Activated naive CD4-positive, alpha-beta T cell treated with anti-CD3 and anti-CD28 coated beads for 36 hours (primary cell): ENCODE measurements at places on chromosomes 1 and 21. TPM values are rescaled to one million over a fixed set of nuclear protein-coding genes. Genes with fewer than 3 reads are reported as not detected.
A peak's percentile ranks its signal among the peaks of the same experiment; 100 is the strongest.

GRCh38 chr1:197998110-197998509 is 80.9 kb downstream of the LHX9 start:
- DNase-seq: no peak

DNA sequence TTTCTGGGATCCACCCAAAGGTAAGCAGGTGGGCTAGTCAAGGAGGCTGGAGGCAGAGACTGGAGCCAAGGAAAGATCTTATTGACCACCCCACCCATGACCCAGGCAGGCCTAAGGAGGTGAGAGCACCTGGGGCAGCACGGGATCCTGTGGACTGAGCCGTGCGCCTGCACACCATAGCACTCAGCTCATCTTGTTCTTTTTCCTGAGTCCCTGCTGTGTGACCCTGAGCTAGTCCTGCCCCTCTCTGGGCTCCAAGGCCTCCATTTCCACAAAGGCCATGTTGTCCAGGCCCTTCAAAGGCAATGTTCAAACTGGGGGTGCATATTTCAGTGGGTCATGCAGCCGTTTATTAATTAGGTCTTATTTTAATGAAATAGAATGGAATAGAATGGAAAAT is 7.2 kb downstream of the FAM131C start:
- DNase-seq: no peak

- DNase-seq: no peak
Observed at GRCh38 chr1:201984446-201984845, 2.0 kb downstream of the RNPEP start.

DNA sequence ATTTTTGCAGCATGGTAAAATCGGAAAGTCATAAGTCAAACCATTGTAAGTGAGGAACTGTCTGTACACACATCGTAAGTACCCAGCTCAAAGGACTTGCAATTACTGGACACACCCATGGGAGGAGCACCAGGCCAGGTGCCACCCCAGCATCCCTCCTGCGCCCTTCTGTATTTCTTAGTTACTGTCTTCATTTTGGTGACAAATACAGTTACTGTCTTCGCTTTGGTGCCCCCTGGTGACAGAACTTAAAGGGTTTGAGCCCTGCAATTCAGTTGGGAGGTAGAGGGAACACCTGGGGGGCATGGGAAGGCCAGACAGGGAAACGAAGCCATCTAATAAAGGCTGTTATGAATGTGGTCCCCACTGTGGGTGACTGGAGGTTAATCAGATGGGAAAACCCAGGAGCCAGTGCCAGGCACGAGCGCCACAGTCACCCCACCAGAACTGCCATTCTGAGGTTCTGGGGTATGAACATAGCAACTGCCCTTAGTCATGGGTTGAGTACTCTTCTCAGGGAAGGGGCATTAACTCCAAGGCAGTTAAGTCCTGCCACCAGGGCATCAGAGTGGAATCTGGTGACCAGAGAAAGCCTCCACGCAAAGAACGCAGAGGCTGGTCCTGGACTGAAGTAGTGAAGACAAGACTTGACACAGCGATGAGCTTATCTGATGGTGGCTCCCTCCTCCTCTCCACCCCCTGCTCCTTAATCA is 612.9 kb downstream of the PTPRU start:
- peak; percentile 68 for DNase-seq

DNA sequence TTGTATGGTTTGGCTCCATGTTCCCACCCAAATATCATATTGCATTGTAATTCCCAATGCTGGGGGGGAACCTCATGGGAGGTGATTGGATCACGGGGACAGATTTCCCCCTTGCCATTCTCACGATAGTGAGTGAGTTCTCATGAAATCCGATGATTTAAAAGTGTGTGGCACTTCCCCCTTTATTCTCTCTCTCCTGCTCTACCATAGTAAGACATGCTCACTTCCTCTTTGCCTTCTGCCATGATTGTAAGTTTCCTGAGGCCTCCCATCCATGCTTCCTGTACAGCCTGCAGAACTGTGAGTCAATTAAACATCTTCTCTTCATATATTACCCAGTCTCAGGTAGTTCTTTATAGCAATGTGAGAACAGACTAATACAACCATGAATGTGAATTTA is 211.6 kb upstream of the NR5A2 start:
- DNase-seq: no peak

The CACNA1S gene
- not detected for total RNA-seq

DNA sequence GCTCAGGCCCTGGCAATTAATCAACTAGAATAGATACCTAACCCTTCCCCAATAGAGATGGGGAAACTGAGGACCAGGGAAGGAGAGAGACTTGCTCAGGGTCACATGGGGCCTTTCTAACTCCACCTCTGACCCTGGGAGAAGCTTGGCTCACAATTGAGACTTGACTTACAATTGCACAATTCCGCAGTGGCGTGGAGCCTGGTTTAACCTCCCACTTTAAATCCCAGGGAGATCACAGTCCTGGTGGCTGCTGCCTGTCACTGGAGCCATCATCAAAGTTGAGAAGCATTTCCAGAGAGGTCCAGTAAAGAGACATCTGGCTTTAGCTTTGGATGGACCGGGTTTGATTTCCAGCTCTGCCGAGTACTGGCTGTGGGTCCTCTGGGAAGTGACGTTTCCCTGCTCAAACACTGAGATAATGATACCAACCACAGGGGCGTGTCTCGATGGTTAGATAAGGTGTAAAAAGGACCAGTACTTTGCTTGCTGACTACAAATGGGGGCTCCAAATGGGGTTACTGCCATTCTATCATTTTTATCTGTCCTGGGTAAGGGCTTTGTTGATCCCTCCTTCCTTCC is 39.3 kb downstream of the TRIM62 start:
- no peak for DNase-seq

- DNase-seq: peak; percentile 3
Observed at GRCh38 chr1:43446881-43447835, 6.6 kb downstream of the HYI start.

- DNase-seq: no peak
Observed at GRCh38 chr1:182164273-182164672, 102.8 kb upstream of the ZNF648 start.

- DNase-seq: peak; percentile 10
Observed at GRCh38 chr21:39386194-39386593, 37.3 kb upstream of the HMGN1 start.

DNA sequence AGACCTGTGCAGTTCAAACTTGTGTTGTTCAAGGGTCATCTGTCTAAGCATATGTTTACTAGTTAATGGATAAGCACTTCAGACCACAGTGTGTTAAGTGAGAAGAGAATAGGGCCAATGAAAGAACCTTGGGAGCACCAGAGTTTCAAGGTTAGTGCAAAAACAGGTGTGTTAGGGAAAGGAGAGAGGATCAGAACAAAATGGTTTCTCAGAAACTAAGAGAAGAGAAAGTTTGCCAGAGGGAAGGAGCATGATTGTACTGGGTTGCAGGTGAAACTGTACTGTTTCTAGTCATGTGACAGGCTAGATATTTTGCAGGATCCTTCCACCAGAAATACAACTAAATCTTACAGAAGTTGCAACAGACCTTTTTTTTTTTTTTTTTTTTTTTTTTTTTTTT is 23.3 kb downstream of the RPRD2 start:
- DNase-seq: no peak

The SELENBP1 gene
- not detected for total RNA-seq

The GJC2 gene
- total RNA-seq: 0.25 TPM

DNA sequence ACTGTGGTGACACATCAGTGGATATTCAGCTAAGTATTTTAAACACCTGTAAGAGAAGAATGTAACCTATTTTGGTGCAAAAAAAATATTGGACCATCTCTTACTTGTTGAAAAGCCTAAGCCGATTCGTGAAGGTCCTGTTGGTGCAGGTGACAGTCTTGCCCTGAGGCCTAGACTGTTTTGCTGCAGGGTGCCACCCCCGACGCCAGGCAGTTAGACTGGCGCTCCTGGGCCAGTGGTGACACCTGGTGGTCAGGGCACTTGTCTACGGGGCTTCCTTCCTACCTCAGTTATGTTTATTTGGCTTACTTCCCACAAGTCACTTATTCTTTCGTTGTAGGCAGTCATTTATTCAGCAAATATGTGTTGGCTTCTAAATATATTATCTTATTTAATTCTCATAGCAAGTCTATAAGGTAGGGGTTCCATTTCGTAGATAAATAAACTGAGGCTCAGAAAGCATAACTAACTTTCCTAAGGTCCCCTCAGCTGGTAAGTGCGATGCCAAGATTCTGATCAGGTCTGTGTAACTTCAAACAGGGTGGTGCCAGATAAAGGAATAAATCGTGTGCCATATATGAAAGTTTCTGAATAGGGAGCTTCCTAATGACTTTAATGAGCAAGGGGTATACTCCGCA is 1.9 kb downstream of the EEIG2 start:
- DNase-seq: peak; percentile 93

The AMY1B gene
- not detected for total RNA-seq

GRCh38 chr1:25049190-25049589 is 119.1 kb upstream of the RUNX3 start:
- DNase-seq: no peak

DNA sequence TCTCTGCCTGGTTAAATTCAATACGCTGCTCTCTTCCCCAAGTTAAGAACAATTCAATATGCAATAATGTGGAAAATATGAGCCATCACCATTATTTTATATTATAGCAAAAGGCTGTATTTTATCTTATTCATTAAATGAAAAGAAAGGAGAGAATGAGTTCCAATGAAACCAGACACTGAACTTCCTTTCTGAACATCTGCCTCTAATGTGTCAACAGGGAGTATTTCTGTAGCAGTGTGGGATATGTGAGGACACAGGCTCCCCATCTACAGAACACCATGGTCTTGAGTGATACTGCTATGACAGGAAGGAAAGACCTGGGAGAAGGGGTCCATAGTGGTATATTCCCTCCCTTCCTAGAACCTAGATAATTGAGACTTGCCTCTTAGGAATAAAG is 46.3 kb downstream of the CASQ2 start:
- no peak for DNase-seq

- no peak for DNase-seq
Observed at GRCh38 chr1:228095938-228096337, 7.2 kb downstream of the C1orf35 start.

The CFHR2 gene
- total RNA-seq: not detected

- DNase-seq: peak; percentile 60
Observed at GRCh38 chr1:206631085-206631509, 4.2 kb upstream of the DYRK3 start.

The PRRX1 gene
- not detected for total RNA-seq

- DNase-seq: no peak
Observed at GRCh38 chr1:231643071-231643934, 16.7 kb downstream of the DISC1 start.

- DNase-seq: no peak
Observed at GRCh38 chr1:50656931-50657330, 233.7 kb upstream of the DMRTA2 start.

GRCh38 chr21:20259031-20259867 is 739.0 kb upstream of the NCAM2 start:
- DNase-seq: no peak

DNA sequence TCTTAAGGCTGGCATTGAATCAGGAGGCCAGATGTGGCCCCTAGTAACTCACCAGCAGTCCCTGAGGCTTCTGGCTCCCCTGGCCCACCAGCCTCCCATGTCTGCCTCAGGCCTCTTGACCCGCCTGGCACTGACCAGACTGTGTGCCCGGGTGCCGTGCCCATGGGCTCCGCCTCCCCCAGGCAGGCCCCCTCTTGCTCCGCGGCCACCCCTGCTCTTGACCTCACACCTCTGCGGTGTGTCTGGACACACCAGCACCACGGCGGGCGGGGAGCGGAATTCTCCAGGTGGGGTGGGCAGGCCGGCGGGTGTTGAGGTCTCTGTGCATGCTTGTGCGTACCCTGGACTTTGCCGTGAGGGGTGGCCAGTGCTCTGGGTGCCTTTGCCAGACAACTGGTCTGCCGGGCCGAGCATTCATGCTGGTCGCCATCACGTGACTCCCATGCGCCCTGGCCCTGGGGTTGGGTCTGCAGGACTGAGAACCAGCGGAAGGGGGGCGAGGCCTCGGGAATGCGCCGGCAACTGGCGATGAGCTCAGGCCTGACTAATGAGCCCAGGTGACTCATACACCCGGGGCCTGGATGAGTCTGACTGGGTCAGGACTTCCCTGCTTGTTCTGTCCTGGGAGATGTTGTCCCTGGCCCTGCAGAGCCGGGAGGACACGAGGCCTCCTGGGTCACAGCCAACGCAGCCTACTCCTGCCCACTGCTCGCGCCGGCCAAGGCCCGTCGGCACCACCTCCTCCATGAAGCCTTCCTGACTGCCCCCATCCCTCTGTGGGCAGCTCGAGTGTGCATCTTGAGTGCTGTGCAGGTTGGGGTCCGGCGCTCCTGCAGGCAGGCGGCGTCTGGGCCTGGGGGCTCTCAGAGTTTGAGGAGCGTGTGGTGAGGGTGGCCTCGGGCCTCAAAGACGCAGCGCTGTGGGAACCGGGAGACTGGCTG is 22.6 kb downstream of the COL18A1 start:
- DNase-seq: no peak

The RNU1-3 gene
- total RNA-seq: 1,341 TPM

The ALDH4A1 gene
- 12.5 TPM for total RNA-seq

The CYP4Z1 gene
- not detected for total RNA-seq

- no peak for DNase-seq
Observed at GRCh38 chr21:46190491-46191131, 6.4 kb upstream of the SPATC1L start.

DNA sequence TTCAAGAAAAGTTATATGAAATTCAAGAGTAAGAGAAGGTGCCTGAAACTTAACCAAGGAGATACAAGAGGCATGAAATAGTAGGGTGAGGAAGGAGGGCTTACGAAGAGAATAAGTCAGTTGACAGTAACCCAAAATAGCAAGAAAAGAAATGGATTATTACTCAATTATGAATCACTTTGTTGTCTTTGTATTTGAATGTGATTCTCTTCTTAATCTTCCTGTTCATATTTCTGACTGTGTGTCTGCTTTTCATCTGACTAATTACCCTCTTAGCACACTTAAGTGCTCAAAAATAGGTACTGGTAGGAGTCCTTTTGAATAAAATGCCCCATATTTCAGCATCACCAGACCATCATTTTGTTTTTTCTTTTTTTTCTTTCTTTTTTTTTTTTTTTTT is 39.4 kb downstream of the GLMN start:
- DNase-seq: no peak

DNA sequence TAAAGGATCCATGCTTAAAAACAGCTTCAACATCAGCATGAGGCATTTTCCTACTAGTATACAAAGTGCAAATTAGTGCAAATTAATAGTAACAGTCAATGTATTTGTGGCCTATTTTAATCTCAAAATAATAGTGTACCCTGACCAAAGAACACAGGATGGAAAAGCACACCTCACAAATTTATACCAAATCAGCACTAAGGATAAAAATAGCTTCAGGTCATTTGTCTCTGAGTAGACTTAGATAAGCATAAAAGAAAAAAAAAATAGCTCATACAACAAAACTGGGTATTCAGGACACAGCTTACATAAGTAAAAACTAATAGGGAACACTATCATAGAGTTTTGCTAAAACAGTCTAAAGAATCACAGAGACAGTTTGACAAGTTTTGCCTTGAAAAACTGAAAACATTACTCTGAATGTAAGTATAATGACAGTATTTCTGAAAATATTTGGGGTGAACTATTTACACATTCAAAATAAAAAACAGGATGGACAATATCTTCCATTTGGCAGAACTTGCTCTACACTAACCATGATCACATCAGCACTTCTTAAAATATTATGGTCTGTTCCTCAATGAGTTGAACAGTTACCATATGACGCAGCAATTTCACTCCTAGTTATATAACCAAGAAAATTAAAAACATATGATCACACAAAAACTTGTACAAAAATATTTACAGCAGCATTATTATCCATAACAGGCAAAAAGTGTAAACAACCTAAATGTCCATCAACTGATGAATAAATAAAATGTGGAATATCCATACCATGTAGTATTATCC is 46.3 kb downstream of the RNF115 start:
- no peak for DNase-seq

The HPCA gene
- not detected for total RNA-seq
